ENCODE measurements at places on chromosomes 6 and 20.
A peak's percentile ranks its signal among the peaks of the same experiment; 100 is the strongest.

GRCh38 chr6:90021711-90022110 lies 127.4 kb downstream of the GJA10 start:
- DNase-seq, result no peak

GRCh38 chr6:168126566-168127383 lies 47.8 kb upstream of the FRMD1 start:
- no peak for DNase-seq

- DNase-seq, result no peak
Observed at GRCh38 chr20:4183361-4183760, 168.0 kb upstream of the RNF24 start.

DNA sequence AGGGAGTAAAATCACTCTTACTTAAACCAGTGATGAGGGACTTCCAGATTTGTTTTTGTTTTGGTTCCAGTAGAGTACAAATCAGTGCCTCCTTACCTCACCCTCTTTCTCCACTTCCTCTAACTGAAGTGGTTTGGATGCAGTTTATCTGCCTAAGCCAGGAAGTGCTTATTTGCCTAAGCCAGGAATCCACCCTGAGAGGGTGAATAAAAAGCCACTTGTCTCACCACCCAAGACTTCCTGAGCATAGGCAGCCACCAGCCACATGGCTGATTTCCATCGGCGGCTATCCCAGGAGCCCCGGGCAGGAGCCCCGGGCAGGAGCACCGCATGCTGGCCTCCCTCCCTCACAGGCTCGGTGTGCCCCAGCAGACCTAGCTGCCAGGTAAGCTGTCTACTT lies 12.0 kb downstream of the LRP11 start:
- peak; percentile 79 for DNase-seq

DNA sequence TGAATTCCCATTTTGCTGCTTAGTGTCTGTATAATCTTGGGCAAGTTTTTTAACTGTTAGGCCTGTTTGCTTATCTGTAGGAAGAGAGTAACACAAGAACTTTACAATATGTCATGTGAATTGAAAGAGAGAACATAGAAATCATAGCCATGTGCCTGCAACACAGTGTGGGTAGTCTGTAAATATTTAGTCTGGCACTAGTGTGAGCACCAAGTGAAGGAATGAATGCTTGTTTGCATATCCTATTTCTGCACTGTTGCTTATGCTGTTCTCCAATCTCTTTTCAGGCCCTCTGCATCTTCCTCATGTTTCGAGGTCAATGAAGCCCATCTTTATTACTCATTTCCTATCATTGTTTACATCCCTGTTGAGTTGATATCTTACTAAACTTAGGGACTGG lies 49.2 kb downstream of the CBFA2T2 start:
- no peak for DNase-seq

- peak; percentile 8 for DNase-seq
Observed at GRCh38 chr20:34549291-34549928, 9.1 kb upstream of the MAP1LC3A start.

DNA sequence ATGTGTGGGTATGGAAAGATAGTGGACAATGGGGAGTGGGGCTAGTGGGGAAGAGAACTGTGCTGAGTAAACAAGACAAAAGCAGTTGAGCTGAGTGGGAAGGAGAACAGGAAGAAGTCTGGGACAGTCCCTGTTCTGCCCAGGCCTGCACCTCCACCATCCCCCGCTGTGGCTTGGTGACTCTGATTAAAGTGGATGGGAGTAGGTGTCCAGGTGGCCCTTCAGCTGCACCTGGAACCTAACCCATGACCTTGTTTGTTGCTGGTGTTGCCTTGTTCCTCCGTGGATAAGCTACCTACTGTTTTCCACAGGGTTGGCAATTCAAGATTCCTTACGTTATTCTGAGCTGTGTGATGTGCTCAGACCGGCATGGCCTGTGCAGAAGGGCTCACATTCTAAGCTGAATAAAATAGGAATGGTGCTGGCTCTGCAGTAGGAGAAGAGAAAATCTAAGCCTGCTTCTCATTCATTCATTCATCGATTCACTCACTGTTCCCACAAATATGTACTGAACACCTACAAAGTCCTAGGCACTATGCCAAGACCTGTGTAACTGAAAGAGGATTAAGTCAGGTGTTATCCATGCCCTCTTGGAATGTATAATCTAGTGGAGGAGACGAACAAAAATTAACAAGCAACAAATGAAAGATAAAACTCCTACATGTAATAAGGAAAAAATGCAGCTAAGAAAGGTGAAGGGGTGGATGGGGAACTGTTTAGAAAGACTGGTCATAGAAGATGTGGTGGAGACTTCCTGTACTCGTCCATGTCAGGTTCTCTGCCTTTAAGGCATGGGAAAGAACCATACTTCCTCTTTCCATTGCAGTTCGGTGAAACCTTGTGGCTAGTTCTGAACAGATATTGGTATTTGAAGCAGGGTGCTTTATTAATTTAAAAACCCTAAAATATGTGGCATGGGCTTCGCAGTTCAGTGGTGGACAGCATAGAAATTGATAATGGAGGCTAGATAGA lies 10.1 kb upstream of the CALHM6 start:
- peak; percentile 88 for DNase-seq

DNA sequence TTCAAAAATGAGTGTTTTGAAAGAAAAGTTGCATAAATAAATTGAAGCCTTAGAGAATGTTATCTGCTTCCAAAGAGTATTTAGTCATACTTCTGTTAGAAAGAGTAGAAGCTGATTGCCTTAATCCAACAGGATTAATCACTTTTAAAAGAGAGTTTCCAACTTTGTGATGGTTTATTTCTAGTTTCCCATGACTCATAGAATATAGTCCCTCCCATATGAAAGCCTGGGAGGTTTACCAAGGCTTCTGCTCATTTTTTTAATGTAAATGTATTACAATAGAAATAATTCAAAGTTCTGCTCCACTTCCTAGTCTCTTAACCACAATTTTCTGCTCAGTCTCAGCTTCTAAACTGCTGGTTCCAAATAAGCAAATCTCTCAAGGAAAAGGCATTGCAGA lies 118.0 kb upstream of the IRAK1BP1 start:
- DNase-seq, result no peak

DNA sequence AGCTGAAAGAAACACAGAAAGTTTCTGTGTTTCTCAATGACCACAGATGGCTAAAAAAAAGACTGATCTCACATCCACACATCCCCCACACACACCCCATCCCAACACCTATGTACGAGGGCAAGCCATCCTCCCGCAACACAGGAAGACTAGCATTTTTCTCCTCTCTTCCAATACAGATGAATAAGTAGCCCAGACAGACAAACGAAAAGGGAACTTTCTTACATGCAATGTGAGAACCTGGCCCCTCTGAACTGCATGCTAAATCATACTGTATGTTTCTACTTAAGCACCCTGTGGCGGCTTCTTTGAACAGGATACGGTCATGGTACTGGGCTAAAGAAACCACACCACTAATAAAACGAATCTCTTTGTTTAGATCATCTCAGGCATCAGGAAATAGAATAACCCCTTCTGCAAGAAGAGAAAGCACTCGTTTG lies 116.2 kb downstream of the GMDS start:
- DNase-seq, result no peak

- DNase-seq, result no peak
Observed at GRCh38 chr20:51354191-51354768, 188.2 kb downstream of the NFATC2 start.

- no peak for DNase-seq
Observed at GRCh38 chr6:114068771-114069170, 97.8 kb upstream of the HDAC2 start.

DNA sequence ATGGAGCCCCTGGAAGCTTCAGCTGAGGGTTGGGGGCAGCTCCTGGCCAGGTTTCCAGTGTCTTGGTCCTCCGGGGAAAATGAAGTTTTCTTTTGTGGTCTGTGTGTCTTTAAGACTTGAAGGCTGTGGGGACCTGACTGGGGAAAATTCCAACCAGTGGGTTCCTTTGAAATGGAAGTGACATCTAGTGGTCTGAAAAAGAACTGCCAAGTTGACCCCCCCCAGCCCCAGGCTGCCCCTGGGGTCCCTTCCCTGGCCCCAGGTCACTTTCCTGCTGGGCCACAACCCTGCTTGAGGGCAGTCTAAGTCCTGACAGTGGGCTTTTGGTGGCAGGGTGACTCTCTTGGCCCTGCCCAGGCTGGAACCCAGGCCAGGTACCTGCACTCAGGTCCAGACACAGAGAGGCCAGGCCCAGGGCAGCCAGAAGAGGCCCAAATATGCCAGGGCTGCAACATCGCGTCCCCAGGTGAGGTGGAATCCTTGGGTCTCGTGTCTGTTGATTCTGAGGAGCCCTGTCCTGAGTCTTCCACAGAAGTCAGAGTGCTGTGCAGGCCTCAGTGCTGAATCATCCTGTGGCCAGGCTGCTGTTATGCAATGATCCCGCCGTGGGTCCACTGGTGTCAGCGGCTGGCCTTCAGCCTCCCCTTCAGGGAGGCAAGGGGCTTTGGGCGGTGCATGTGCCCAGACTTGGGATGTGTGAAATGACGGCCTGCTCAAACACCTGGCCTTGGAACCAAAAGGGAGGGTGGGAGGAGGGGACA lies 68.4 kb downstream of the VEGFA start:
- DNase-seq, result peak; percentile 79

GRCh38 chr6:20447581-20448132 lies 46.0 kb downstream of the E2F3 start:
- no peak for DNase-seq

DNA sequence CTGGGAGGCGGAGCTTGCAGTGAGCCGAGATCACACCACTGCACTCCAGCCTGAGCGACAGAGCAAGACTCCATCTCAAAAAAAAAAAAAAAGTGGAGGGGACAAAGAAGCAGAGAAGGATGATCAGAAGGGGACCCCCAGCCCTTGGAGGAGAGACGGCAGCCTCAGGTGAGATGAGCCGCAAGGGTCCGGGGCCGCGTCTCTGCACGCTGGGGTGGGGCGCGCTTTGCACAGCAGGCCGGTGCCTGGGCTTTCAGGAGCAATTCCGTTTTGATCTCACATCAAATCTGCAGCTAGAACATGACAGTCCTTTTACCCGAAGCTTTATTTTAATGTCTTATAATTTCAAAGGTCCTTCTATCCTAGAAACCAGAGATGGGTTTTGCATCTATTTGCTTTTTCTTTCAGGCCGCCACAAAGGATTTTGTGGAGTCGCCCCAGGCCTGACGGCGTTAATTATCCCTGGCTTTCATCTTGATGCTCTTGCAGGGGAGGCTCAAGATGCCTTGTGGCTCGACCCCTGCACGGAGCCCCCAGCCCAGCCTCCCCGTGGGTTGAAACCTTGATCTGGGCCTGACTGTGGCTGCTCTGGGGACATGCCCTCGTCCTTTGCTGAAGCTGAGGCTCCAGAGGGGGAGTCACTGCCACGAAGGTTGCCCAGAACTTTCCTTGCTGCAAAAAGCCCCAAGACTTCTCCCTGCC lies 17.3 kb downstream of the HRH3 start:
- no peak for DNase-seq

GRCh38 chr20:11170565-11170964 lies 496.8 kb upstream of the JAG1 start:
- no peak for DNase-seq

DNA sequence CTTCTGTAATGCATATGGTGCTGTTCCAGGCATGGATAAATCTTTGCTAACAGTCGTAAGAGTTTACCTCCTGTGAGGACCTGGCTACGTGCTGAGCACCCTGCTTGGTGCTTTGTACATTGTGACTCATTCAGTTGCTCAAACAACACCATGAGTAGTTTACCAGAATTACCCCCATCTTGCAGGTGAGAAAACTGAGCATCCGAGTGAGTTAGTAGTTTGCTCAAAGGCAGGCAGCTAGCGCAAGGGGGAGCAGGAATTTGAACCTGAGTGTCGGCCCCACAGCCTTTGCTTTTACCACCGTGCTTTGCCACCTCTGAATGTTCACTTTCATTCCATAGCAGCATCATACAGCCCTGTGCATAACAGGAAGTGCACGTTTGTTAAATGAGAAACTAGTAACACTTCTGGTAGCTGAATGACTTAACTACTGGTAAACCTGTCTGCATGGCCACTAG lies 121.9 kb downstream of the MTHFD1L start:
- no peak for DNase-seq

GRCh38 chr6:45864651-45865050 lies 151.0 kb downstream of the CLIC5 start:
- no peak for DNase-seq

- DNase-seq, result no peak
Observed at GRCh38 chr20:56943946-56944945, 315.1 kb downstream of the TFAP2C start.

- DNase-seq, result peak; percentile 54
Observed at GRCh38 chr20:52410182-52410647, 218.6 kb upstream of the ZFP64 start.

DNA sequence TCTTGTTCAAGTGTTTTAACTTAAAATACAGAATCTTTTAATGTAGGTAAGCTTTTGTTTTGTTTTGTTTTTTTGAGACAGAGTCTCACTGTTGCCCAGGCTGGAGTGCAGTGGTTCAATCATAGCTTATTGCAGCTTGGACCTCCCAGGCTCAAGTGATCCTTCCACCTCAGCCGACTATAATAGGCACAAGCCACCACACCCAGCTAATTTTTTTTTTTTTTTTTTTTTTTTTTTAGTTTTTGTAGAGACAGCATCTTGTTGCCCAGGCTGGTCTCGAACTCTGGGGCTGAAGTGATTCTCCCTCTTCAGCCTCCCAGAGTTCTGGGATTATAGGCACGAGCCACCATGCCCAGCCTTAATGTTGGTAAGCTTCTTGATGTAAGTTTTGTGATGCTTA lies 3.3 kb downstream of the EFHC1 start:
- no peak for DNase-seq

DNA sequence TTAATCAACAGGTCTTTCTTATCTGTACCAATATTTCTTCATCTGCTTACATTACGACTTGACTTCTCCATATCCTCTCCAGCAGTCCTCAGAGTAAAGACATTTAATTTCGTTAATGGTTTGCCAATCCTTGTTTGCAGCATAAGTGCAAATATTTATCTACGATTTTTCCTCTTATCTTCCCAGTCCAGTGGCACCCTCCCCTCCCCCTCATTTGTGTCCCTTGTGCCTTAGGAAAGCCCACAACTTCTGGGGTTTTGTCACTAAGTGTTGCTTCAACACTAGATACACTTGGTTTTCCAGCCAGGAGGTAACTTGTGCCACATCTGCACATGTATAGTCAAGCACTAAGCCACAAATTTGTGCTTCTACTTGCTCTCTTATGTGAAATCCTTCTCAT lies 327.2 kb downstream of the CBLN4 start:
- peak; percentile 50 for DNase-seq

GRCh38 chr6:119880840-119881239 lies 531.3 kb upstream of the MAN1A1 start:
- DNase-seq, result no peak

DNA sequence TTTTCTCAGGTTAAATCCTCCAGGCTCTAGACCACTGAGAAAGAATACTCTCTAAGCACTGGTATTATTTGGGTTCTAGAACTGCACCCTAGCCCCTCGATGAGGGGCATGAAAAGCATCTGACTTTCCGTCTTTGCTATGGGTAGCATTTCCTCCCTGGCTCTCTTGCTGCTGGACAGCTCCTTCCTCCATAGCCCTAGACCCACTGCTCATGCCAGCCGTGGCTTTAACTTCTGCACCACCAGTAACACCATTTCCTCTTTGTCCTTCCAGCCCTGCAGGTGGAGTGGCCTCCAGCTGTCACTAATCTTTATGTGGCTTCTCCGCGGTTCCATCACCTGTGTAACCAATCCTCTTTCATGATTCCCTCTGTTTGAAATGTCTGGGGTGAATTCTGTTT lies 194.9 kb downstream of the SCP2D1 start:
- DNase-seq, result no peak
